Cardiac muscle cell (in vitro differentiated cells and primary cell): ENCODE measurements at places on chromosomes 1 and 21. TPM values are rescaled to one million over a fixed set of nuclear protein-coding genes. Genes with fewer than 3 reads are reported as not detected.

- no peak for DNase-seq
Observed at GRCh38 chr1:76541618-76542017, 325.7 kb upstream of the ST6GALNAC5 start.

- no peak for DNase-seq
Observed at GRCh38 chr1:113751516-113751915, 7.8 kb downstream of the PHTF1 start.

DNA sequence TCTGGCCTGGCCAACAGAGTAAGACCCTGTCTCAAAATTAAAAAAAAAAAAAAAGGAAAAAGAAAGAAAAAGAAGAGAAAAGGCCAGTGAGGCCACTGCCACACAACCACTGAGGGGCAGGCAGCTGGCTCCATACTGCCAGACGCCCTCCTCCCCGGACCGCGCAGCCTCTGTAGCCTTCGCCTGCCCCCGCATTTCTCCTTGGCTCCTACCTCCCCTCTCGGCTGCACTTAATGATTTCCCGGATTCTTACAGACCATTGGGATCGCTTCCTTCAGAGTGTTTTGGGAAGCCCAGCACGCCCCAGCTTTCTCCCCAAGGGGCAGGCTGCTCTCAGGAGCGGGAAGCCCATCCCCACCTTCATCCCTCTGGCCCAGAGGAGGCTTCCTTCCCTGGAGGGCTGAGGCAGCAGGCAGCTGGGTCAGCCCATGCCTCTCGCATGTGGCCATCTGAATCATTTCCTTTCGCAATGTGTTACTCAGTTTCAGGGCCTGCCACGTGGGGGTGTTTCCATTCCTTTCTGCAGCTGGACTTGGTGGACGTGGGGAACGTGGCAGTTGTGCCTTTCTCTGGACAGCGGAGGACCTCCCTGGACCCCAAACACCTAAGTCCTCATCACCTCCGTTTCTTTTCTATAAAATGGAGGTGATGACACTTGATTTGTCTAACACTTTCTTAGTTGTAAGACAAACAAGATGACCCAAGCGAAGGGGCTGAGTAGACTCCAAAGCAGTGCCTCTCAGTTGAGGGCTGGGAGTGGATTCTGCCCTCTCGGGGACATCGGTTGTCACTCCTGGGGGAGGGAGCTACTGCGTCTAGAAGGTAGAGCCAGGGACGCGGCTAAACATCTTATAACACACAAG, 2.3 kb downstream of the SLC2A5 start:
- peak; percentile 88 for DNase-seq

DNA sequence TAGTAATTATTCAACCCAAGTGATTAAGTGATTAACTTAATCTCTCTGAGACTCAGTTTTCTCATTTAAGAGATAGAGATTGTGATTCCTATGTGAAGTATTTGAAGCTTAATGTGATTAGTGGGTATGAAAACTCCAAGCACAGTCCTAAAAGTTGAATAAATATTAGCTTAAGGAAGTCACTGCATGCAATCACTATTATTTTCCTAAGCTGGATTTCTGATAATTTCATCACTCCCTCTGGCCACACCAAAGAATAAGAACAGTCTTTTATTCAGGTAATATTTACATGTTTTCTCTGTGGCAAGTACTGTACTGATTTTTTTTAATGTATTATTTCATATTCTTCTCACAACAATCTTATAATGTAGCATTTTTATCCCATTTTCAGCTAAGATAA, 31.1 kb downstream of the CD55 start:
- DNase-seq = no peak

DNA sequence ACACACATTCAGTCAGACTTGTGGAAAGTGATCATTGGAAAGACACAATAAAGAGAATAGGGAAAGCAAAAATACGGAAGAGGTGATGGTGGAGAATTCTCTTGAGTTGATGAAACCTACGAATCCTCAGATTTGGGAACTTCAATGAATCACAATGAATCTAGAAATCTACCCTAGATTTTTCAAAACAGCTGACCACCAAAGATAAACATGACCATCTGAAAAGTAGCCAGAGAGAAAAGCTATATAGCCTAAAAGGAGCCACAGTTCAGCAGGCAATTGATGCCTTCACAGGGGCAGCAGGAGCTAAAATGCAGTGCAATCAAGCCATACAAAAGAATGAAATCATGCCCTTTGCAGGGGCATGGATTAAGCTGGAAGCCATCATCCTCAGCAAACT, 170.6 kb upstream of the RUNX1 start:
- no peak for DNase-seq

GRCh38 chr1:5009376-5010065, 355.1 kb downstream of the AJAP1 start:
- no peak for DNase-seq

GRCh38 chr1:147337040-147337630, 94.7 kb downstream of the CHD1L start:
- no peak for DNase-seq

DNA sequence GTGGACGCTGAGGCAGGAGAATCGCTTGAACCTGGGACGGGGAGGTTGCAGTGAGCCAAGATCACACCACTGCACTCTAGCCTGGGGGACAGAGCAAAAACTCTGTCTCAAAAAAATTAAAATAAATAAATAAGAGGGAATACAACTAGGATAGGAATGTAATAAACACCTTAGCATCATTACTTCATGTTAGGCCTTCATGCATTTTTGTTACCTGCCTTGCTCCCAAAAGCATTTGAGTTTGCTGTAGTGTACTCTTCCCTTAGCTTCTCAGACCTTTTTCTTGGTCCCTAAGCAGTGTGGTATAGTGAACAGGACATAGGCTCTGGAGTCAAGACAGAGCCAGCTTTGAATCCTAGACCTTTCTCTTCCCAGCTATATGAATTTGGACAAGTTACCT, 2.8 kb upstream of the OSCP1 start:
- DNase-seq = no peak

DNA sequence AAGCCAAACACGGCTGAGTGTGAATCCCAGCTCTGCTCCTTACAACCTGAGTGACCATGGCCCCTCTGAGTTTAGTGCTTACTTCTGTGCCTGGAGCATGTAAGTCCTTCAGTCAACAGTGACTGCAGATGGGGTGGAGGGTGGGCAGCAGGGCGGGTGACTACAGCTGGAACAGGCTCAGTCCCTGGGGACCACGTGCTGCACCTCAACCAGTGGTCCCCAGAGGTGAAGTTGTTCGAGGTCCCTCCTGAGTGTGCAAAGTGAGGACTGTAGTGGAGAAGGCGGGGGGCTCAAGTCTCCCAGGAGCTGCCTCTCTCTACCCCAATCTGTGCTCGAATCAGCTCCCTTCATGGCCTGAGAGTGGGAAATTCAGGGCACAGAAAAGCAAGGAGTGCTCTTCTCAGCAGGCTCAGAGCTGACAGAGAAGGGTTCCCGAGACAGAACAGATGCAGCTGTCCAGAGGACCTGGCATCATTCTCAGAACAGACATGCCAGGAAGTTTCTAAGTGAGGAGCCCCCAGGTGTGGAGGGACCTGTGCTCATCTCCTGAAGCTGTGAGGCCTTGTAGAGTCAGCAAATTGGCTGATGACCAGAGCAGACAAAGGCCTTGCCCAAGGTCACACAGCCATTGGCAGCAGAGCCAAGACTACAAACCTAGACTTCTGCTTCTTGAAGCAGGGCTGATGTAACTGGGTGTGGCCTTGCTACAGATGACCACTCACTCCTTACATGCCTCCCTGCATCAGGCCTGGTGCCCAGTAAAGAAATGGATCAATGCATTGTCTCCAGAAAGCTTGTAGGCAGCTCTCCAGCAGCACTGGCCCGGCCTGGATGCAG, 61.7 kb upstream of the EDN2 start:
- peak; percentile 11 for DNase-seq

GRCh38 chr1:85334962-85335361, 58.5 kb upstream of the BCL10 start:
- peak; percentile 39 for DNase-seq

GRCh38 chr21:16912075-16912474, 600.8 kb upstream of the CXADR start:
- peak; percentile 2 for DNase-seq

GRCh38 chr21:42690586-42690985, 37.2 kb downstream of the PDE9A start:
- no peak for DNase-seq

DNA sequence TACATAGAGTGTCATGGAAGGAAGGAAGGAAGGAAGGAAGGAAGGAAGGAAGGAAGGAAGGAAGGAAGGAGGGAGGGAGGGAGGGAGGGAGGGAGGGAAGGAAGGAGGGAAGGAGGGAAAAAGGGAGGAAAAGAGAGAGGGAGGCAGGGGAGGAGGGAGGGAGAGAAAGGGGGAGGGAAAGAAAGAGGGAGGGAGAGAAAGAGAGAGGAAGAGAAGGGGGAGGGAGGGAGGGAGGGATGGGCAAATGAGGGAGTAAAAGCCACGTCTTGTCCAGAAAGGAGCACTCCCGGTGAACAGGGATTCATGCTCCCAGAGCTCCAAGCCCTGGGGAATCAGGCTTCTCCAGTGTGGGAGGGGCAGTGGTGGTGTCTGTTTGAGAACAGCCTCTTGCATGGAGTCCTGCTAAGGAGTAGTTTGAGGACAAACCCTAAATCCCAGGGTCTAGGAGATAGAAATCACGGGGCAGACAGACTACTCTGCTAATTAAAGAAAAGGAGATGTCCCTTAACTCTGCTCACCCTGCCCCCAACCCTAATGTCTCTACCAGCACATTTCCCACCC, 71.6 kb downstream of the TAS1R2 start:
- no peak for DNase-seq

GRCh38 chr1:153100245-153100644, 5.9 kb upstream of the SPRR2E start:
- peak; percentile 4 for DNase-seq

GRCh38 chr1:119878171-119878570, 18.1 kb downstream of the ADAM30 start:
- no peak for DNase-seq

The ELF3 gene
- 22.6 and 35.2 TPM in 2 replicates for polyA plus RNA-seq

GRCh38 chr1:223716302-223716862, 4.0 kb downstream of the CAPN2 start:
- no peak for DNase-seq

GRCh38 chr21:31045841-31046240, 7.6 kb upstream of the KRTAP19-8 start:
- no peak for DNase-seq

The MYOC gene
- polyA plus RNA-seq = not detected in 2 replicates

GRCh38 chr1:62870148-62870547, 86.2 kb downstream of the ATG4C start:
- peak; percentile 13 for DNase-seq

The LCE1D gene
- not detected in 2 replicates for polyA plus RNA-seq

DNA sequence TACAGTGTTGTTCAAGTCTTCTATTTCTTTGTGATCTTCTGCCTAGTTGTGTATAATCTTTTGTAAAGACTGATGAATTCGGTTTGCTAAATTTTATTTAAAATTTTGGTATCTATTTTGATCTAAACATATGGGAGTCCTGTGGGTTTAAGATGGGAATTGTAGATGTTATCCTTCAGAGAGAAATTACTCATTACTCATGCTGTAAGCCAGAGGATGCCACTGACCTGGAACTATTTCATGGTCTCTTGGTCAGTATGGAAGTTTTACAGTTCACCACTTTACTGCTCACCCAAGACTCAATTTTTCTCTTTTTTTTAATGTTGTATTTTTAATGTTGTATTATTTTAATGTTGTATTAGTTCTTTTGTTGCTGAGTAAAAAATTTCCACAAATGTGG, 138.6 kb upstream of the B3GALT2 start:
- no peak for DNase-seq

The PPM1J gene
- 20.1 and 28.6 TPM in 2 replicates for polyA plus RNA-seq

GRCh38 chr21:32348604-32349332, 44.0 kb downstream of the URB1 start:
- no peak for DNase-seq

The LRRN2 gene
- 4.9 and 5.2 TPM in 2 replicates for polyA plus RNA-seq

GRCh38 chr21:25424048-25424447, 183.2 kb downstream of the MRPL39 start:
- no peak for DNase-seq

- DNase-seq = no peak
Observed at GRCh38 chr1:1356796-1357401, 1.5 kb downstream of the MXRA8 start.

The SAMD13 gene
- 4.9 and 6.1 TPM in 2 replicates for polyA plus RNA-seq

- peak; percentile 96 for DNase-seq
Observed at GRCh38 chr1:61076728-61077675, 5.4 kb upstream of the NFIA start.

DNA sequence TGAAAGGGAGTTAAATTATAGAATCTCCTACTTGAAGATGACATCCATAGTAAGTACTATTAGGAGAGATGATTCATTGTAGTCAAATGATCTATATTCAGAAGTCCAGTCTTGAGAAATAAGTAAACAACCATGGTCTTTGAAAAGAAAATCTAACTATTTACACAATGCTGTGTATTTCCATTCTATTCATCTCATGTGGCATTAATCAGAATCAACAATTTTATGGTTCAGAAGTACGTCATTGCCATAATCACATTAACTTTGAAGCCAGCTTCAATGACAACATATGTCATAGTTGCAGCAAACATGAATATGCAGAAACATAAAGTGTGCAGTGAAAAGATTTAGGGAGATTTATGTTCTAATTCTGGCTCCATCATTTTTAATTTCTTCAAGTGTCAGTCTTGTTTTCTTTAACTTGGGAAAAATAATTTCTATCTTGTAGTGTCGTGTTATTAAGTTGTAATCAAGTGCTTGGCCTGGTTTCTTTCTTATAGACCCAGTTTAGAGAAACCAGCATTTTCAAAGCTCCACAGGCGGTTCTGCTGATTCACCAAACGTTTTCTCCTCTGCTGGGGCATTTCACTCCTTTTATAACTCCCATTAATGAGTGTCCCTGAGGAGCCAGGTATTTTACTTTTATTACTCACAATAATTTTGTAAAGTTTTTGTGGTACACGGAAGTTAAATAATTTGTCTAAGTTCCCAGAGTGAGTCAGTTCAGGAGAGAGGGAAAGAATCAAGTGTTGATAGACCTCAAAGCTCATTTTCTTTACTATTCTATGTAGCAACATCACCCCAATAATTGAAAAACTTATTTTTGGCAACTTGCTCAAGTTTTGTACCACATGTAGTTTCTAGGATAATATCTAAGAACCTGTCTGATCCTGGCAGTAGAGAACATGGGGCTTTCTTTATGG, 35.9 kb upstream of the PTGS2 start:
- DNase-seq = no peak

- DNase-seq = no peak
Observed at GRCh38 chr1:225944951-225945350, 3.9 kb upstream of the LEFTY2 start.

- DNase-seq = no peak
Observed at GRCh38 chr1:164855716-164856329, 296.8 kb downstream of the PBX1 start.
